ENCODE measurements at places on chromosomes 5 and 9.
A peak's percentile ranks its signal among the peaks of the same experiment; 100 is the strongest.

- no peak for DNase-seq
Measured at GRCh38 chr9:10867194-10867593, 254.4 kb upstream of the PTPRD start.

- no peak for DNase-seq
Measured at GRCh38 chr5:56414066-56414465, 180.9 kb upstream of the ANKRD55 start.

GRCh38 chr5:123371575-123372179, 51.5 kb downstream of the CEP120 start:
- peak; percentile 55 for DNase-seq

- no peak for DNase-seq
Measured at GRCh38 chr5:88836195-88836838, 46.7 kb downstream of the MEF2C start.

DNA sequence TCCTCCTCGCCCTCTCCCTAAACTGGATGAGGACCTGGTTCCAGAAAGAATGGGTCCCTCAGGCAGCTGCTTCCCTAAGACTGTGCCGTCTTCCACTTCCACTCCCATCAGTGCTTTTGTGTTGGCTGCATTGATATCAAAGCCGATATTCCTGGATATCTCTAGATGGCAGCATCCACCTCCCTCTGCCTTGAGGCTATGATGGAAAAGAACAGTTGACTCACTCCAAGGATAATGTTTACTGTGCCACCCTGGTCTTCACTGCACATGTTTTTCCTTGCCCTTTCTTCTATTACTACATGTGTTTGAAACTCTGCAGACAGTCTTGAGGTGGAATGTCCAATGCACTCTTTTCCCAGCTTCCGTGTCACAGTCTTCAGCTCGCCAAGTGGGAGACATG, 211.6 kb downstream of the MAST4 start:
- peak; percentile 67 for DNase-seq

GRCh38 chr9:127589955-127590370, 22.1 kb upstream of the STXBP1 start:
- DNase-seq: peak; percentile 85

DNA sequence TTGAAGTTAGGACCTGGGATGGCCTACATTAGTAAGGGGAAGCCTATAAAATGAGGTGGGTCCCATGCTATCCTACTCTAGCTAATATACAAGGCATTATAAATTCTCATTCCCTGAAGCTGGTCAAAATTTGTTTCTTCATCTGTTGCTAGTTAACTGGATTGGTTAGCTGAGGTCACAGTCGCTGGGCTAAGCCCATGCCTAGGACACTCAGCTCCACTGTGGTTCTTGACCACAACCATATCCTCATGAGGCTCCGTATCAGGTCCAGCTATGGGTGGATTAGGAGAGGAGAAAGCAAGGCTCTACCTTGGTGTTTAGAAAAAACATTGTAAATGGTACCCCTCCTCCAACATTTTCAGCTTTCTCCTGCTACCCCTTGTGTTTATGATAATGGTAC, 52.8 kb upstream of the RAI14 start:
- no peak for DNase-seq

DNA sequence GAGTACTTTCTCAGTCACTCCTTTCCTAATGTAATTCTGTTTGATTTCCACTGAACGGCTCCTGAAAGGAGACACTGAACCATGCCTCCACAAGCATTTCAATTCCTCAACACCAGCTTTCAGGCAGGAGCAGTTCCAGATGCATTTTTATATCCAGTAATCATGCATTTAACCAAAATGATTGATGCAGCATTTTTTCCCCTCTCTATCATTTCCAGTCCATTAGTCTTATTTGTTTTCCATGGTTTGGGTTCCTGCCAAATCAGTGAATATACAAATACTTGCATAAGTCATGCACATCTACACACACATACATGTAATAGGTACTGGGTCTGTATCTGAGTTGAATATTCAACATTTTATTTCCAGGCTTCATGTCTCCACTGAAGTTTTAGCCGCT, 122.7 kb downstream of the GRIA1 start:
- DNase-seq: peak; percentile 50

- no peak for DNase-seq
Measured at GRCh38 chr5:79745255-79745654, 55.6 kb downstream of the CMYA5 start.

DNA sequence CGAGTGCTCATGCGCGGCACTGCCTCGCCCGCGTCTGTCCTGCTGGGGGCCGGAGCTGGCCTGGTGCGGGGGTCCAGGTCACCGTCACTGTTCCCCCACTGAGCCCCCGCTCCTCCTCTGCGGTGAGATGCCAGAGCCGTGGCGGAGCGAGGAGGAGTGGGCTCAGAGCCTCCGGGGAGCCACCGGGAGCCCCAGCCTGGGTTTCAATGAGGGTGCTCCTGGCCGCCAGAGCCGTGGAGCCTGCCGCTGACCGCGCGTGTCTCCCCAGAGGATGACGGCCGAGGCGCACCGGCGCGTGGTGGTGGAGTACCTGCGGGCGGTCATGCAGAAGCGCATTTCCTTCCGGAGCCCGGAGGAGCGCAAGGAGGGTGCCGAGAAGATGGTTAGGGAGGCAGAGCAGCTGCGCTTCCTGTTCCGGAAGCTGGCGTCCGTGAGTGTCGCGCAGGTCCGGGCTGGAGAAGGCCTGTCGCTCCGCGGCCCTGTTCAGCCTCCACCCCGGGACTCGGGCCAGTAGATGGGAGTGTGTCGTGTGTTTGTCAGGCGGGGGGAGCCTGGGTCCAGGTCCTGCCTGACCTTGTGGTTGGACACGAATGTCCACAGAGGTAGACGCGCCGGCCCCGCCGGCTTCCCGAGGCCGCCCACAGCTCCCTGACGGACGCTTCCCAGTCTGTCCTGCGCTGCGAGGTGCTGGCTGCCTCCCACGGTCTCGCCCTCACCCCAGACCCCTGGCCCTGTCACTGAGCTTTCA, 22.0 kb downstream of the EXOC3 start:
- no peak for DNase-seq

- DNase-seq: no peak
Measured at GRCh38 chr9:111994831-111995458, 98.3 kb downstream of the UGCG start.

- DNase-seq: no peak
Measured at GRCh38 chr9:132813115-132813771, 64.8 kb downstream of the AK8 start.

GRCh38 chr5:88092958-88093605, 175.6 kb downstream of the TMEM161B start:
- no peak for DNase-seq

- no peak for DNase-seq
Measured at GRCh38 chr5:3139499-3139931, 388.0 kb upstream of the IRX2 start.

GRCh38 chr5:59724482-59725391, 168.8 kb downstream of the PDE4D start:
- peak; percentile 68 for DNase-seq

GRCh38 chr5:173429489-173430150, 101.4 kb upstream of the STC2 start:
- DNase-seq: peak; percentile 76

DNA sequence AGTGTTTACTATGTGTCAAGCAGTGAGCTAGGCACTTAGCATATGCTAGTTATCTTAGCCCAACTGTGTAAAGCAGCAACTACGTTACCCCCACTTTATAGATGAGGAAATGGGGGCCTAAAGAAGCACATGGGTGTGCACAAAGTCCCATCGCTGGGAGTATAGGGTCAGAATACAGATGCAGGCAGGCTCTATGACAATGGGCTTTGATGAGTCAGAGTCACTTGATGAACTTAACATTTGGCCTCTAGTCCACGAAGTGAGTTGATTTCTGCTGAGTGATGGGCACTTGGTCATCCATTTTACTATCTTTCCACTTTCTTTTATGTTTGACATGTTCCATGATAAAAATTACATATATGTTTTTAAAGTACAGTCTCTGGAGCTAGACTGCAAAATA, 204.3 kb downstream of the TRIM32 start:
- DNase-seq: peak; percentile 4

- no peak for DNase-seq
Measured at GRCh38 chr9:1956958-1957357, 58.2 kb upstream of the SMARCA2 start.

DNA sequence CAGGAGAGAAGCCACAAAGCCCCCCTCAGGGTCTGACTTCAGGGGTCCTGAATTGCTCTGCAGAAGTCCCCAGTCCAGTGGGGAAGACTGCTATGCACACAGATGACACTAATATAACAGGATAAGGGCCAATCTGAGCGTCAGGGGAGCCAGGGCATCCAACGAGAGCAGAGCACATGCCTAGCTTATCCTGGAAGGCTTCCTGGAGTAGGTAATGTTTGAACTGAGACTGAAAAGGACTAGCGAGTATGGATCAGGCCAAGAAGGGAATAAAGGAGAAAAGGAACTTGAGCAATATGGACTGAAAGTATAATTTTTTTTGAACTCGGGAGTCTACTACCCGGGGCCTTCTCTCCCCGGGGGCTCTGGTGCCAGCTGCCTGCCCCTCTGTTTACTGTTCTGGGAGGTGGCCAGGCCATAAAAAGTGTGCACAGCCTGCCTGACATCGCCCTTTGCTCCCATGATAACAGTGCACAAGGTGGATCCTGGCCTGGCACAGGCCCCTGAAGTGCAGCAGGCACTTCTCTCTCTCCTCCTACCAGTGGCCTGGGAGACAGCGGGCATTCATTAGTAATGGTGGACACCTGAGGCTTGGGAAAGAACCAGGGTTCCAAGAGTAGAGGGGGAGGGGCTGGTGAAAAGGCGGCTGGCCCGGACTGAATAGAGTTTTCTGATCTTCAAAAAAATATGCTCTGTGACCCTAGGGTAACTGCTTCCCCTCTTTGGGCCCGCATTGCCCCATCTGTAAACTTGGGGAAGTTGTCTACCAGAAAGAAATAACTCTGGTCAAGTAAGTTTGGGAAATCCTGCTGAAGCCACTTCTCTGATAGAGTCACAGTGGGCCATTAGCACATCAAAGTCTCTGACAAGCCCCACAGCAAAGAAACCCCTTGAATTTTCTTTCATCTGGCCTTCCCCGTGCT, 4.6 kb upstream of the SLC6A7 start:
- no peak for DNase-seq

Measured in ELR (cell line).